Progenitor cell of endocrine pancreas (in vitro differentiated cells): ENCODE measurements at places on chromosomes 1 and 21.

DNA sequence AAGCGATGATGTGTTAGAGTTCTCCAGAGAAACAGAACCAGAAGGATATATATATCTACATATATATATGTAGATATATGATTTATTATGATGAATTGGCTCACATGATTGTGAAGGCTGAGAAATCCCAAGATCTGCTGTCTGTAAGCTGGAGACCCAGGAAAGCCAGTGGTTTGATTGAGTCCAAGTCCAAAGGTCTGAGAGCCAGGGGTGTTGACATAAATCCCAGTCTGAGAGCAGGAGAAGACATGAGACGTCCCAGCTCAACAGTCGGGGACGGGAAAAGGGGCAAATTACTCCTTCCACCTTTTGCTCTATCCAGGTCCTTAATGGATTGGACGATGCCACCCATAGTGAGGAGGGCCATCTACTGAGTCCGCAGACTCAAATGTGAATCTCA is 126.6 kb downstream of the PRDM2 start:
- DNase-seq = no peak

- no peak for DNase-seq
These were observed 5.2 kb downstream of the EGLN1 start for GRCh38 chr1:231416901-231417300.

DNA sequence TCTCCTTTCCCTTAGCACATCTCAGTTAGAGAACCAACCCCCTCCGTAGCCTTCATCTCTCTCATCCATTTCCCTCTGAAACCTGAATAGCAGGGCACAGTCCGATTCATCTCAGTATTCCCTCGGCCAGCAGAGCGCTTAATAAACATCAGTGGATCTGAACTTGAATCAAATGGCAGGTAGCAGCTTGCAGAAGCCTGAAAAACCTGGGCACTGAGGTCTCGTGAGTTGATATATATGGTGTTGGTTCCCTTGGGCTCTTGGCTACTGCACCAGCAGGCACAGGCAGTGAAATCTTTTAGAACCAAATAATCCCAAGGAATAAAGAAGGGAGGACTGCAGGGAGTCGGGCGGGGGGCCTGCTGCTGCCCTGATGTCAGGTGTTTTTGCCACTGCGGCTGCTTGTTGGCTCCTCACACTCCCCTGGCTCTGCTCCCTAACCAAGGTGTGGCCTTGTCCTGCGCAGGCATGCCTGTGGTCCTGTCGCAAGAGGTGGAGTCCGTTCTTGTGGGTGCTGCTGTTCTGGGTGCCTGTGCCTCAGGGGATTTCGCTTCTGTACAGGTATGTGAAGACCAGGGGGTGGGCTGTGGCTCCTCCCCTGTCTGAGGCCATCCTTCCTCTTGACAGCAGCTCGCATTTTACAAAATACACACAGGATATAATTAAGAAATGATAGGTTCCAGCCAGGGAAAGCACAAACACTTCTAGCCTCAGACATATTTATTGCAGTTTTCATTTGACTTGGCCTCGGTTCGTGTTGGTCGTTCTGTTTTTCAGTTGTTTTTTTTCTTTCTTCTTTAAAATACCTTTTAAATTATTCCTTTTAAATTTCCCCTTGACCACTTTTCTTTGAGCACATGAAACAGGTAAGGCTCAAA is 140.9 kb upstream of the HOOK1 start:
- DNase-seq = no peak

DNA sequence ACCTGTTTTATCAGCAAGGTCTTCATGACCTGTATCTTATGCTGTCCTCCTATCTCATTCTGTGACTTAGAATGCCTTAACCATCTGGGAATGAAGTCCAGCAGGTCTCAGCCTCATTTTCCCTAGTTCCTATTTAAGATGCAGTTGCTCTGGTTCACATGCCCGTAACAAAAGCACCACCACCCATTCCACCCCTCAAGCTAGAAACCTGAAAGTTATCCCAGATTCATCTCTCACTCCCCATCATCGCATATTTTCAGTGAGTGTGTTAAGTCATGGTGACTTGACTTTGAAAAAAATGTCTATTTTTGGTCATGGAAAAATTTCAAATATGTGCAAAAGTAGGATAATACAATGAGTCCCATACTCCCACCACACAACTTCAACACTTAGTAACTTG is 11.7 kb downstream of the HMGN2 start:
- no peak for DNase-seq

DNA sequence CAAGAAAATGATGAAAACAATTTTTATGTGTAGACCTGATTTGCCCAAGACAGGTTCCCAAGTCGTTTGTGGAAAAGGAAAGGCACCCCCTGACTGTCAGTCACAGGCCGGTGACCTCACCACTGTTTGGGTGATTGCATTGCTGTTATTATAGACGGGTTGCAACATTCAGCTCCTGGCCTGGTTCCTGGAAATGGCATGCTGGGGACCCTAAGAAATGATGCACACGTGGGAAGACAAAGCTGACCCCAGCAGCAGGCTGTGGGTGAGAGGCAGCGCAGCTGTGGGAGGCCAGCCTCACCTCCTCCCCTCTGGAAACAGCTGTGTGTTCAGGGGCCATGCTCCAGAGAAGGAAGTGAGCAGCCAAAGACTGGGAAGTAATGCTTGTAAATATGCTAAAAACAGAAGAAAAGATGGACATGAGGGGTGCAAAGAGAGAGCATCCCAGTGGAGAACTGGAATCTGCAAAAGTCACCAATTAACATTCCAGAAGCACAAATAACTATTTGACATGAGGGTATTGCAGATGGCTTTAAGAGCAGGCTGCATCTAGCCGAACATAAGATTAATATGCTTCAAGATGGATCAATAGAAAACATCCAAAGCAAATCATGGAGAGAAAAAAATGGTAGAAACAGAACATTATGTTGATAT is 23.4 kb upstream of the ABCG1 start:
- no peak for DNase-seq

DNA sequence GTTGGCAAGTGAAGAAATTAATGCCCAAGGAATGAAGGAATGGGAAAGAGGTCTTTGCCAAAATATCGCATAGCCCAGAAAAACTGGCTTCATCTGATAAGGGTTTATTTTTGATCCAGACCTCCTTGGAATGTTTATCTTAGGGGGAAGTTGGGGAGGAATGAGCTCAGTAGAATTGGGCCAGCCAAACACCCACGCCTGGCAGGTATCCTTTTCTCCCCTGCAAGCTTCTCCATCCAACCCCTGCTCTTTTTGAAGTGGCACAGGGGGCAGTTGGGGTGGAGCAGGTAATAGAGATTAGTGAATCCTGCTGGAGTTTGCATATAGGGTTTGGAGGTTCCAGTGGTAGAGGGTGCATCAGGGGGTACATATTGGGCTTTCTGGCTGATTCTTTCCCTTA is 21.1 kb downstream of the INTS3 start:
- DNase-seq = no peak

DNA sequence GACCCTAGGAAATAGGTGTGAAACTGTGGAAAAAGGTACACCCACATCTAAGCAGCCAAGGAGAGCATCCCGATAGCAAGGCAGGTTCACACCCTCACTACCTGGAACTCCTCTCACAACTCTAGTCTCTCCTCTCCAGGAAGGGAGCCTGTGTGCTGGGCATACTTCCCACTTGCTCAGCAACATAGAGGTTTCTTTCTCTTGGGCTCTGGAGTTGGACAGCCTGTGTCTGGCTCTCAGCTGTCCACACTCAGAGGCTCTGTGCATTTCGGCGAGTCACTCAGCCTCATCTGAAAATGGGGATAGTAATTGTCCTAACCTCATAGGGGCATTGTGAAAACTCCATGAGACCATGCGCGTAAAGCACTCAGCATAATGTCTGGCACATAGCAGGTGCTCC is 29.6 kb upstream of the VWA5B1 start:
- DNase-seq = no peak

- DNase-seq = peak; percentile 67
These were observed 215.4 kb downstream of the ASTN1 start for GRCh38 chr1:176949033-176949662.

- no peak for DNase-seq
These were observed 22.2 kb downstream of the EPHX4 start for GRCh38 chr1:92051948-92052347.

GRCh38 chr1:50333595-50333974 is 89.7 kb downstream of the DMRTA2 start:
- peak; percentile 52 for DNase-seq

- DNase-seq = no peak
These were observed 468.1 kb downstream of the RPS6KC1 start for GRCh38 chr1:213519098-213519497.

DNA sequence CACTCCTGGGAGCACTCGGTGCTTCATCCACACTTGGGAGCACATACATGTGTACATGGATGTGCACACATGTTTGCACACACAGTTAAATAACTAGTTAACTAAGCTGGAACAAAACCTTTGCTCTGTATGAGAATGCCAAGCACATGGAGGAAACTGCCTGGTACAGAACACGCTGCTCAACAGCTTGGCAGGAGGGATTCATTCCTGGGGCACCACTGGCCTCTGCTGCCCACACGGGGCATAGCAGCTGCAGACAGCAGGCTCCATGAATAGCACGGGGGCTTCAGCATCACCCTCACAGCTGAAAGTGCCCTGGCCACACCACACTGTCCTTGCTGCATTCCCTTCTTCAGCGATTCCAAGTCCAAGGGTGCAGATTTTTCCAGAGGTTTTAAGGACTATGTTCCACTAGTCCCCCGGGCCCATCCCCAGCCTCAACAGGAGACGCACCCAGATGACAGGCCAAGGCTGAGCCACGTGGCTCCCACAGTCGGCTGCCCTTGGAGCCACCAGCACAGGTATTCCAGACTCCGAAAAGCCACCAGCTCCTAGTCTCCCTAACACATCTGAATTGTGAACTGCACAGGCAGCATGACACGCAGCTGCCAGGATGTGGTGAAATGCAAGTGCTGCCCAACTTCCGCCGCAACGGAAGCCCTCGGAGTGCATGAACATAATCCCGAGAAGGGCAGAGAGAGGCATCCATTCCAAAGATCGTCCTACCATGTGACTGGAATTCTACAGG is 16.9 kb downstream of the NPHP4 start:
- DNase-seq = peak; percentile 29

GRCh38 chr1:37561133-37562132 is 4.7 kb downstream of the DNALI1 start:
- DNase-seq = no peak

GRCh38 chr1:213136190-213136917 is 85.3 kb downstream of the RPS6KC1 start:
- no peak for DNase-seq

GRCh38 chr1:18890706-18891425 is 11.5 kb downstream of the ALDH4A1 start:
- no peak for DNase-seq

GRCh38 chr1:40078512-40079333 is 18.3 kb downstream of the PPT1 start:
- DNase-seq = peak; percentile 48

- no peak for DNase-seq
These were observed at the start of gene NPHS2 for GRCh38 chr1:179575497-179576314. Gene NPHS2, minus strand, starts transcription at chr1:179575948. Its CDS starts 84 bp downstream, at chr1:179575864.

- no peak for DNase-seq
These were observed 81.6 kb downstream of the CD58 start for GRCh38 chr1:116489231-116489697.

DNA sequence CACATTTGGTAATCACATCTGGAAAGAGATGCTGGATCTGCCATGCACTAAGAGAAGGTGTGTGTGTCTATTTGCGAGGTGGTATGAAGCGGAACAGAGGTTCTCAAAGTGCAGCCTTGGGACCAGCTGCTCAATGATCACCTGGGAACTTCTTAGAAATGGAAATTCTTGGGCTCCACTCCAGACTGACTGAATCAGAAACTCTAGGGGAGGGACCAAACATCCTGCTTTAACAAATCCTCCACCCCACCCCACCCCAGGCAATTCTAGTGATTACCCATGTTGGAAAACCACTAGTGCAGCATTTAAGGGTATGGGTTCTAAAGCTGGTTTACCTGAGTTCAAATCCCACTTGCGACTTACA is 143.9 kb upstream of the JUN start:
- no peak for DNase-seq

DNA sequence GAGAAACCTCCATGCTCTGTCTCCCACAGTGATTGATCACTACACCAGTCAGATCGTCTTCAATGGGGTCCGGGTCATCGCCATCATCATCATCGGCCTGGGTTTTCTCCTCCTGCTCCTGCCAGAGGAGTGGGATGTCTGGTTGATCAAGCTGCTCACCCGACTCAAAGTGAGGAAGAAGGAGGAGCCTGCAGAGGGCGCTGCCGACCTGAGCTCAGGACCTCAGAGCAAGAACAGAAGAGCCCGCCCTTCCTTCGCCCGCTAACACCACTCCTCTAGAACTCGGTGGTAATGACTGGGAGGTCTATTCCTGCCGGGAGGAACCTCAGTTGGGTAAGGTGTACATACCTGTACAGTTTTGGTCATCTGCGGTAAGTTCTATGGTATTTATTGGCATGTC is 50.3 kb upstream of the COA6 start:
- no peak for DNase-seq

DNA sequence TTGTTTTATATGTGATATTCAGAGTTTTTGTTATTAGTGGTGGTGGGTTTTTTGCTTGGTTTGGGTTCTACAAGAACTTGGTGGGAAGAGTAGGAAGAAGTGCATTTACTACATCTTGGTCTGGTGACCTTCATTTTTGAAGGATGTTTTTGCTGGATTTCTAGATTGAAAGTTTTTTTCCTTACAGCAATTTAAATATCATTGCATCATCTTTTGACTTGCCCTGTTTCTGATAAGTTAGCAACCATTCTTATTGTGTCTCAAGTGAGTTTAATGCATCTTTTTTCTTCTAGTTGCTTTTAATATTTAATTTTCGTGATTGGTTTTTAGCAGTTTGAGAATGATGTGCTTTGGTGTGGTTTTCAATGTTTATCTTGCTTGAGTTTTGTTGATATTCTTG is 447.7 kb downstream of the DISC1 start:
- no peak for DNase-seq

GRCh38 chr1:110133436-110133835 is 16.9 kb upstream of the SLC6A17 start:
- no peak for DNase-seq

- no peak for DNase-seq
These were observed 44.9 kb downstream of the TRAF5 start for GRCh38 chr1:211371406-211372105.

DNA sequence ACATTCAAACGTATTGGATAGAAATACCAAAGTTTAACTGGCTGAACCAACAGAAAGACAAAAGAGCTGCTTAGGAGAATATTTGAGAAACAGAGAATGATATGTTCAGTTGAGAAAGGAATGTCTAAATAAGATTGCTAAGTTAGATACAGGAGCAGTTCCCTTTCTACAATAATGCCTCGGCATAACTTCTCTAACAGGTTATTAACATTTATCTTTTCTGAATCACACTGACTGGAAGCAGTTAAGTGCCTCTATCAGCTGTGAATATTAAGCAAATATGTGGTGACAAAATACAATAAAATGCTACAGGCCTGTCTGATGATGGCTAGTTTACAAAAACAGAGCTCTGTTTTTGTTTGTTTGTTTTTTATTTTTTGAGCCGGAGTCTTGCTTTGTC is 121.9 kb downstream of the KCNK1 start:
- DNase-seq = no peak
